Activated CD4-positive, alpha-beta T cell treated with anti-CD3 and anti-CD28 coated beads for 24 hours (primary cell): ENCODE measurements at places on chromosomes 1 and 21.

DNA sequence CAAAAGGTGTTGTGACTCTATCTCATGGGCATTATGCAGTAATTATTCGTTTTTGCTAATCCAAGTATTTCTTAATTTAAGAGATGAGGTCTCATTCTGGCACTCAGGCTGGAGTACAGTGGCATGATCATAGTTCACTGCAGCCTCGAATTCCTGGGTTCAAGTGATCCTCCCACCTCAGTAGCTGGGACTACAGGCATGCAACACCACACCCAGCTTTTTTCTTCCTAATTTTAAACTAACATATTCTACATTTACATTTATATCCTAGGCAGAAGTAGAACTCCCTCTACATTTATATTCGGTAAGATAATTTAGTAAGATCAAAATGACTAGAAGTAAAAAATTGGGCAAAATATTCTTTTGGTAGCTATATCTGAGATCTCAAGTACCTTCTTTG is 50.5 kb upstream of the RBM34 start:
- no peak for DNase-seq

DNA sequence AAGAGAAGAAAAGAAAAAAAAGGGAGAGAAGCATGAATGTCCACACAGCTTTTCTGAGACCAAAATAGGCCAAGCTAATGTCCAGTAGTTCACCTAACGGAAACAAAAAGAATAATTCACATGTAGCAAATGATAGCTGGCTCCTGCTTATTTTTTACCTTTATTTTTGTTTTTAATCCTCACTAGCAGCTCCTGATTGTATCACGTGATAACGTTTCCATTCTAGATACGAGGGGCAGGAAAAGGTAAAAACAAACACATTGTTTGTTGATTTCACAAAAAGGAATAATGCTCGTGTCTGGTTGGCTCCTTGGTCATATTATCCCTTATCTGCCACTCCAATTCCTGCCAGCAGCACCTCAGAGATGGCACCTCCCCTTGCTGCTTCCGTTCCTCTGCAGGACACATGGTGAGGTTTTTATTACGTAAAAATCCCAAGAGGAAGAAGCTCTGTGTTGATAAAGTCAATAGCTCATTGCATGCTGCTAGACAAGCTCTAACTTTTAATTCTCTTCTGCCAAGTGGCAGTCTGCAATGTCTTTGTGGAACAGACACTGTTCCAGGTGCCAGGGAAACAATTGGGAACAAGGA is 201.7 kb downstream of the CRB1 start:
- DNase-seq: no peak

DNA sequence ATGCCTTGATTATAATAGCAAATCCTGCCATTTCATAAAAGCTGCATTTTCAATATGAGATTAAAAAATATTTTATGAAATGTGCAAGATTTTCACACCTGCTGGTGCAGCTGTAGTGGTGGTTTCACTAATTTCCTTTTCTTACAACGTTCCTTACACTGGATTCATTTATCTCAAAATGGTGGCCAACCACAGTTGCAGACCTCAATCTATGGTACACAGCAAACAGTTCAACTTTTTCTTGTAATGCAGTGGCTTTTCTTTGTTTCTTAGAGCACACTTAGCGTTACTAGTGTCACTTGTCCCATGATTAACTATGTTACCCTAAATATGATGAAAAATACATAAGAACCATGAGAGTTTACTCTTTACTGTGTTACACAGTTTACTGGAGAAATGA is 32.7 kb downstream of the FCER1A start:
- no peak for DNase-seq

- no peak for DNase-seq
These were observed 25.0 kb upstream of the SYDE2 start for GRCh38 chr1:85225624-85226380.

- DNase-seq: no peak
These were observed 36.0 kb downstream of the FAM177B start for GRCh38 chr1:222772996-222773379.
